ENCODE measurements at places on chromosomes 2 and 18.

GRCh38 chr2:61718965-61719364 lies 134.9 kb downstream of the FAM161A start:
- no peak for DNase-seq

GRCh38 chr2:238853218-238853617 lies 5.3 kb downstream of the TWIST2 start:
- DNase-seq: no peak

GRCh38 chr2:6602471-6602870 lies 263.2 kb downstream of the CMPK2 start:
- DNase-seq: no peak

- peak; percentile 49 for DNase-seq
Observed at GRCh38 chr2:8803658-8804379, 33.6 kb downstream of the KIDINS220 start.

DNA sequence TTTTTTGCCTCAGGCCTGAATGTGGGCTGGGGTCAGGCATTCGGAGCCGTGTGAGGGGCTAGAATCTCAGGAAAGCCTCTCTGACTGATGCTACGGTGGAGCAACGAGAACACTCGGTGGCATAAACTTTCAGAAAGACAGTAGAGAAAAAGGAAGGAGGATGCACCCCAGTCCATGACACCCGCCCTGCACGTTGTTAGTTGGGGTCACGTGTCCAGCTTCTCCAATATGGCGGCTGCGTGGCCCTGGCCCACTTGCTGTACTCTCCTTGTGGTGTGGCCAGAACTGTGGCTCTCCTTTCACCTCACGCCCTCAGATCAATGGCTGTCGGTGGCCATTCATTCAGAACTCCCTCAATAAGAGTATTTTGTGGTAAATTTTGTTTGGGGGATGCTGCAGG lies 131.2 kb downstream of the KCTD1 start:
- DNase-seq: no peak

DNA sequence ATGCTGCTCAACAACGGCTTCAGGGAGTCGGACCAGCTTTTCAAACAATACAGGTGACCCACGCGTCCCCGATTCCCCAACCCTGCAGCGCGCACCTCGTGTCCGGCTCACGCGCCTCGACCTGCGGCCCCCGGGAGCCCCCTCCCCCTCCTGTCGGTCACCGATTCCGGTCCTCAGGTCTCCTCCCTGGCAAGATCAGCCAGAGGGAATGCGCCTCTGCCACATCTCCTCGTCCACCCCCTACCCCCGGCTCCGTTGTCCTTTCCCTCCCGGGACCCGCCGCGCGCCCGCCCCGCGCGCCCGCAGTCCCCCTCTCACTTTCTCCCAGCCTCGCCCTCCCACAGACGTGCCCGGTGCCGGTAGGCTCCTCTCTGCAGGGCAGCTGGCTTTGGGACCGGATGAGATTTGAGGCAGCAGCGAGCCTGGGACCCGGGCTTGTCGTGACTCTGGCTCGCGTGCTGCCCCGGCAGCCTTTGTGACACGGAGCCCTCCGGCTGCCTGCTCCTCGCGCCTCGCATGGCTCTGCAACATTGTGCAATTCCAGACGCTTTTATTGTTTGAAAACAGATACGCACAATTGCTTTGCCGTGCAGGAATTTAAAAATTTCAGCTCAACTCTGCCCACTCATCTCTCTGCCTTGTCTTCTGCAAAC lies 558 bp downstream of the TTC39C start:
- DNase-seq: peak; percentile 78

DNA sequence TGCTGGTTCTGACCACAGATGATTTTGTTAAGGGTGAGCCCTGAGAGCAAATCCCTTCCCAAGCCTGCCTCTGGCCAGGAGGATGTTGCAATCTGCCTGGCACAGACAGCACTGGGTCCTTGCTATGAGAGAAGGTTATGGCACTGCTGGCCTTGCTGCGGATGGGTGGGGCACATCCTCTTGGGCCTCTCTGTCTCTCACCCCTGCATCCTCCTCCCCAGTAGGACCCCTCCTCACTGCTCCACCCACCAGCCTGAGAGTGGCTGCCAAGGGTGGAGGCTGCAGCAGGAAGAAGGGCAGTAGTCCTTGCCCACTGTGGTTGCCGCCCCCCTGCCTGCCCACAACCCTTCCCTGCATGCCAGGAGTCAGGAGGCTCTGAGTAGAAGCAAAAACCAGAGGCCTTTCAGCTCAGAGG lies 180.9 kb downstream of the ZBTB7C start:
- DNase-seq: no peak

GRCh38 chr18:24913507-24914170 lies 438.3 kb downstream of the ZNF521 start:
- no peak for DNase-seq

GRCh38 chr2:88011011-88011410 lies 5.3 kb downstream of the RNU2-63P start:
- DNase-seq: no peak

DNA sequence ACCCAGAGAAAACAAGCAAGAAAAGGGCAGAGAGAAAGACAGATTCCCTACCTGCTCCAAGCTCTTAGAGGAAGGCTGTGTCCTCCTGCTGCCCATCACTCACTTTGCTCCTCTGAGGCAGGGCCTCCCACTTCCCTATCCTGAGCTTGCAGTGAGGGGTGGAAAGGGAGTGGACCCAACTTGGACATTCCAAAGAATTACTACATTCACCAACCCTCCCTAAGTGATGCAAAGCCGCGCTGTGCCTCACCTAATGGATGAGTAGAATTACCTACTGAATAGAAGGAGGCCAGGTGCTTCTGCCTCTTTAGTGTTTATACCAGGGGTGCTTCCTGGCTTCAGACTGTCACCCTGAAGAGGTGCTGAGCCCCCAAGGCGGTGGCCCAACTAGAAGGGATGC lies 5.6 kb upstream of the OSR1 start:
- DNase-seq: no peak

- no peak for DNase-seq
Observed at GRCh38 chr2:118202707-118203303, 114.5 kb downstream of the INSIG2 start.

DNA sequence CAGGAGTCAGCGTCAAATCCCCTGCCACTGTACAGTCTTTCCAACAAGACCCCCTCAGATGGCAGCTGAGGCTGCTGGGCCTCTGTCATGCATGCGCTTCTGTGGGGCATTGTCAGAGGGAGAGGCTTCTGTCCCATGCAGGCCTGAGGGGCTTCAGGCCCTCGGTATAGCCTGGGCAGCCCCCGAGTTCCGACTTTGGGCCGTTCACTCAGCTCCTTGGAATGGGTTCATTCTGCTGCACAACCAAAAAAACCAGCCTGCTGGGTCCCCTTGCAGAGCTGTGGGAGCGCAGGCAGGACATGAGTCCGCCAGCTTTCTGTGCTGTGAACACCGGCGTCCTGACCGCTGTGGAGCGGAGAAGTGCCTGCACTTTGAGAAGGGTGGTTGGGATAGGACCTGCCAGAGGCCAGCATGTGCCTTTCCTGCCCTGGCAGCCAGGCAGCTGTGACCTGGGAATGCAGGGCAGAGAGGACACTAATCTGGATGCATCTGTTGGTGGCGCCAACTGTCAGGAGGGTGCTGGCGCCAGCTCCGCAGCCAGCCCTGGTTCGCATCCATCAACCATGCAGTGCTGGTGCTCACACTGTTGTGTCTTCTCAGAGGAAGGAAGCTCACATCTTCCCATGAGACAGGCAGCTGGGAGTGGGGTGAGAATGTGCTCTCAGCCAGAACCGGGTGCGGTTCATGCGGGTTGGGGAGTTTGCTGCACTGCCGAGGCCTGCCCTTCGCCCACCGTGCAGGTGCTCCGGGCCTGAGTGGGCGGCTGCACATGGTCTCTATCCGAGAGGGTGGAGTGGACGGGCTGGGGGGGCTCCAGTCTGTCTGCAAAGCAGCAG lies 14.3 kb downstream of the ARHGEF4 start:
- DNase-seq: no peak

DNA sequence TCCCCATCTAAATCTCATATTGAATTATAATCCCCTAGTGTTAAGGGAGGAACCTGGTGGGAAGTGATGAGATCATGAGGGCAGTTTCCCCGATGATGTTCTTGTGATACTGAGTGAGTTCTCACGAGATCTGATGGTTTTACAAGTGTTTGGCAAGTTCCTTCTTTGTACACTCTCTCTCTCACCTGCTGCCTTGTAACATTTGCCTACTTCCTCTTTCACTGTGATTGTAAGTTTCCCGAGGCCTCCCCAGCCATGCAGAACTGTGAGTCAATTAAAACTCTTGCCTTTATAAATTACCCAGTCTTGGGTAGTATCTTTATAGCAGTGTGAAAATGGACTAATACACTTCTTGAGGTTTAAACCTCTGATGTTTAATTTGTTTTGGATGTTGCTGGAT lies 177.5 kb downstream of the CD8B2 start:
- DNase-seq: no peak

DNA sequence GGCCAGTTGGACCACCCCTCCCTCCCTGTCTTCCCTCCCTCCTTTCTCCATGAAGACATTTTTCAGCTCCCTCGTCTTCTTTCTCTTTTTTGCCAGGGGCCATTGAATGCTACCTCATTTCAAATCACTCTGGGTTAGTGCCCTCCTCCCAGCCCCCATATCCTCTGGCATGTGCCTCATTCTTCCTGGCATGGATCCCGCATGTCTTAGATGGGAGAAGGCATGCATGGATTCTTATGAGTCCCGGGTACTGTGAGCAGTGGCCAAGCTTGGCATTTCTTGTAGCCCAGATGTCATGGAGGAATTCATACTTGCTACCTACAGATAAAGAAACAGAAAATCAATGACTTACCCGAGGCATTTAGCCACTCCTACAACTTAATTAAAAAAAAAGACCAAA lies 9.0 kb upstream of the HAAO start:
- DNase-seq: no peak

- DNase-seq: peak; percentile 75
Observed at GRCh38 chr2:46471-47345, at the start of gene FAM110C. Gene FAM110C (minus strand): TSS chr2:46505. CDS start chr2:46385, 120 bp downstream.

GRCh38 chr18:67199993-67200617 lies 316.4 kb downstream of the DSEL start:
- no peak for DNase-seq

- peak; percentile 63 for DNase-seq
Observed at GRCh38 chr2:73291461-73292315, 1.7 kb downstream of the EGR4 start.

GRCh38 chr2:77009307-77009706 lies 512.9 kb downstream of the LRRTM4 start:
- no peak for DNase-seq

DNA sequence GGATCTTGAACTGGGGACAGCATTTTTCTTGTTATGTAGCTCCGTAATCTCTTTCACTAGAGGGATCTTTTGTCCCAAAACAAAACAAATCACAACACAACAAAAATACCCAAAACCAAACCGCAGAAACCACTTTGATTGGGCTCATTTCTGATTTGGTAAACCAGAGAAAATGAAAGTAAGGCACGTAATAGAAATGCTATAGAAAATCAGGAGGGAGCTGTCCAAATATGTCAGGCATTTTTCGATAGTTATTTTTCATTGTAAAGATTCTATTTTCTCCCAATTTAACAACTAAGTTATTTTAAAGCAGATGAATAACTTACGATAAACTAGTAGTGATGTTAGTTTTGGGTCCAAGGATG lies 406.5 kb downstream of the XIRP2 start:
- DNase-seq: no peak

- DNase-seq: no peak
Observed at GRCh38 chr2:20052229-20052851, 912 bp upstream of the LAPTM4A start.

GRCh38 chr2:233389601-233390125 lies 35.4 kb downstream of the DGKD start:
- DNase-seq: no peak

DNA sequence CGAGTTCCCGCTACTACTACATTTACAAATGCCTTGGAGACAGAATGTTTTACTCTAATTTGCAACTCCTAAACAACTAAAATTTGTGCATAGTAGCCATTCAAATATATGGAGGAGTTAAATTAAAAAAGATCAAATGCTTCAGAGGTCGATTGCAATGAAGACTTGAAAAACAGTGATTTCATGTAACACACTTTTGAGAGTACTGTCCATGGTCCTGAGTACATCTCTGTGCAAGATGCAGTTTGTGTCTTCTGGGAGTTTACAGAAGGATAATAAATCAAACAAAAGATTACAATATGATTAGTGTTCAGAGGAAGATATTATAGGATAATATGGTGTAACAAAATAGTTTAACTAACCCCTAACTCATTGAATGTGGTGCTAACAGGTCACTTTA lies 894.7 kb downstream of the TMEM182 start:
- DNase-seq: no peak

GRCh38 chr2:189096769-189097447 lies 82.7 kb downstream of the COL5A2 start:
- DNase-seq: no peak

DNA sequence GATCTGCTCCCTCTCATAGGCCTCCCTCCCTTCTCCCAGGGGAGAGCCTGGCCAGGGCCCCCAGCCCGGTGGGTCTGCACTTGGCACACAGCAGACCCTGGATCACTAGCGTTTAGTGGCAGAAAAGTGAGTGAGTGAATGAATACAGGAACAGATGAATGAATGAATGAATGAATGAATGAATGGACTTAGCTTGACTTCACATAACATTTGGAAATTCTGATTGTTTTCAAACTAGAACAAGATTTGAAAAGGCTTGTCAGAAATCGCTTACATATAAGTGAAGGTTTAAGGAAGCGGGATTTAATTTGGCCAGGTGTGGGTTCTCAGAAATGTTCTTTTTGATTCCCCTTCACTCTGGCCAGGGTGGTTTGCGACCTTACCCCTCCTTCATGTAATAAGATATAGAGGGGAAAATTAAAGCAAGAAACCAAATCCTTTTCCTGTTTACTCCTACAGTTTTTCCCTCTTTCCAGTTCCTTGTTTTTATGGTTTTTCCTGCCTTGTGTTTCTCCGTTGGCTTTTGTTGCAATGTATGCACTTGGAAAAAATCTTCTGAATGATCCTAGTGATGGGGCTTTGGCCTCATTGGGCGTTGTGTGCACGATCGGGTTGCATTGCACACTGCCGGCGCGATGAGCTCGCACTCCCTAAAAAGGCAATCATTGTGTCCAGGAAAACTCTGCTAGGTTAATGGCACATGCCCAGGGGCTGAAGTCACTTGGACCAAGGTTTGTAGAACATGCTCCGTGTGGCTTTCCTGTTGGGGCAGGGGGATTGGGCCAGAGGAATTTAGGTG lies 16.4 kb downstream of the LRRFIP1 start:
- no peak for DNase-seq

DNA sequence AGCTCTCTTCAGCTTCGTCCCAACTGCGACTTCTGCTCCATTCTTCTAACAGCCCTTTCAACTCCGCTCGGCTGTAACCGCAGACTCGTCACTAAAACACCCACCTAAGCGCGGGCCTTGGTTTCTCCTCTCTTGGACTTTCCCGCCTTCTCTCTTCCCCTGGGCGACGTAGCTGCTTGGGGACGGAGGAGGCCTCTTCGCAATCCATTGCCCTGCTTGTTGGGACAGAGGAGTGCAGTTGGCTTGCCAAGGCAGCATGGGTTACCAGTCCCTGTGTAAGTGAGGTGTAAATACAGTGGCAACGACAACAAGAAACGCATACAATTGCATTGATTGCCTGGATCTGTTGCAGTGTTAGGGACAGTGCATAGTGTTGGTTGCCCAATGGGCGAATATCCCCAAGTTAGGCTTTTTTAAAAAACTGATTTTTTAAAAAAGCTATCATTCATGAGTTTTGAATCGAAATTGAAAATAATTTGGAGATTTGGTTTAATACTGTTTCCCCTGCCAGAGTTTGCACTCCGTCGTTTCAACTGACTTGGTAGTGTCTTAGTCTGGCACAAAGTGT lies 484 bp upstream of the DARS1 start:
- DNase-seq: no peak

Data from 8988T (cell line).